ENCODE measurements at places on chromosomes 1 and 21.
A peak's percentile ranks its signal among the peaks of the same experiment; 100 is the strongest.

- no peak for DNase-seq
Measured at GRCh38 chr1:173476197-173476664, 904 bp upstream of the PRDX6 start.

GRCh38 chr1:33131191-33131590 is 50.2 kb downstream of the AZIN2 start:
- DNase-seq, result no peak

DNA sequence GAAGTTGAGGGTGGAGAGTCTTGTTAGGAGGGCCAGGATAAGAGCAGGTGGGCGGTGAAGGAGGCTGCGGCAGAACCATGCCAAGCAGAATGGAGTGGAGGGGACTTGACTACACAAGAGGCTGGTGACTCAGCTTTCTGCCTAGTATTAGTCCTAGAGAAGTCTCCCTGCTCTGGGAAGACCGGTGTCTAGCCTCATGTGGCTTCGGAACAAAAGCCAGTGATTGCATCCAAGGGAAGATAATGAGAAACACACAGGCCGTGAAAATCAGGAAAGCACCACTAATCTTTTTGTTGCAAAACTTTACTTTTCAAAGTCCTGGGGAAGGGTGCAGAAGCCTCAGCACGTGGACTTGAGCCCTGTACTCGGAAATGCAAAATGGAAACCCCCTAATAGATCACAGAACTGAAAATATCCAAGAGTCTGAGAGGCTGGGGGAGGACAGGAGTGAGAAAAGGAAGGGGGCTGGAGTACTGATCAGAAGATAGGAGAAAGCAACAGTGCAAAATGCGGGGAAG is 31.4 kb downstream of the DDR2 start:
- no peak for DNase-seq

- DNase-seq, result no peak
Measured at GRCh38 chr1:110390692-110391245, at the start of gene SLC16A4. Gene SLC16A4 (minus strand): TSS chr1:110391026. CDS start chr1:110389323, 1,703 bp downstream.

DNA sequence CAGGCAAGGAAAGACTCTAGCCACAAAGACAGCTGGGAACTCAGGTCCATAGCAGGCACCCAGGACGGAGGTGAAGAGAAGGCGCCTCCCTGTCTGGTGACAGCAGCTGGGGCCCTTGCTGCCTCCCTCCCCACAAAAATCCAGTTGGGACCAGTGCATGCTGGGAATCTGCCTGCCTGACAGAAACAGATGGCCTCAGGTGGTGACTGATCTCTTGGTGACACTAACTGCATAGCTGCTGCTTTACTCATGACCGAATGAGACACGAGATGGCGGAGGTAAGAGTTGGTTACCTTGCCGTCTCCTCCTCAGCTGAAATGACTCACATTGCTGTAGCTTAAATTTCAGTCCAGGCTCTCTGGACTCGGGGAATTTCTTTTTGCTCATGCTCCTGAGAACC is 130.3 kb downstream of the FGGY start:
- DNase-seq, result no peak

- DNase-seq, result no peak
Measured at GRCh38 chr1:179177615-179178014, 51.9 kb downstream of the ABL2 start.

GRCh38 chr1:14597343-14598006 is 1.0 kb upstream of the KAZN start:
- no peak for DNase-seq

DNA sequence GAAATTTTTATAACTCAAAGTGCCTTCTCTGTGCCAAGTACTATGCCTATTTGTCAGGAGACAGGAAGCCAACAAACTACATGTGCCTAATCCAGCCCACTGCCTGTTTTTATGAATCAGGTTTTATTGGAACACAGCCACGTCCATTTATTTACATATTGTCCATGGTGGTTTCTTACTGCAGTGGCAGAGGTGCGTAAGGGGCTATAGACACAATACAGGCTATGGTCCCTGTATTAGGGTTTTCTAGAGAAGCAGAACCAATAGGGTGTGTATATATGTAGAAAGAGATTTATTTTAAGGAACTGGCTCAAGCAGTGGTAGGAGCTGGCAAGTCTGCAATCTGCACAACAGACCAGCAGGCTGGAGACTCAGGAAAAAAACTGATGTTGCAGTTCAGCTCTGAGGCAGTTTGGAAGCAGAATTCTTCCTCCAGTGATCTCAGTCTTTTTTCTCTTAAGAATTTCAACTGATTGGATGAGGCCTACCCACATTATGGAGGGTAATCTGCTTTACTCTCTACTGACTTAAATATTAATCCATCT is 15.4 kb downstream of the PPIE start:
- no peak for DNase-seq

- DNase-seq, result no peak
Measured at GRCh38 chr1:23899070-23899469, 14.1 kb downstream of the CNR2 start.

DNA sequence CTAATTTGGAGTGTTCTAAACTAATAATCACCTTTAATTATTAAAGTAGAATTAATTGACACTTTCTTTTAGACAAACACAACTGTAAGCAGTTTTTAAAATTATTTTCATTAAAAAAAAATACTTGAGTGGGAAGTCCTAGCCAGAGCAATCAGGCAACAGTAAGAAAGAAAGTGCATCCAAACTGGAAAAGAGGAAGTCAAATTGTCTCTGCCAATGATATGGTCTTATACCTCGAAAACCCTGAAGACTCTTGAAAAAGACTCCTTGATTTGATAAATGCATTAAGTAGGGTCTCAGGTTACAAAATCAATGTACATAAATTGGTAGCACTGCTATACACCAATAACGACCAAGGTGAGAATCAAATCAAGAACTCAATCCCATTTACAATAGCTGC is 83.0 kb upstream of the GADD45A start:
- no peak for DNase-seq

DNA sequence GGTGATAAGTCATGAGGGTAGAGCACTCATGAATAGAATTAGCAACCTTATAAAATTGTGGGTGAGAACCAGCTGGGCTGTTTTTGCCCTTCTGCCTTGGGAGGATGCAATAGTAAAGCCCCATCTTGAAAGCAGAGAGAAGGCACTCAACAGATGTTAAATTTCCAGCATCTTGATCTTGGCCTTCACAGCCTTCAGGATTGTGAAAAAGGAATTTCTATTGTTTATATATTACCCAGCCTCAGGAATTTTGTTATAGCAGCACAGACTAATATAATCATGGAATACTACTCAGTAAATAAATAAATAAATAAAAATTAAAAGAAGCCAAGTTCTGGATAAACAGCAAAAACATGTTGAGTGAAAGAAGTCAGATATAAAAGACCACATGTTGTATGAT is 175.2 kb downstream of the KCNT2 start:
- no peak for DNase-seq

GRCh38 chr1:202622388-202622787 is 87.9 kb downstream of the SYT2 start:
- no peak for DNase-seq

- DNase-seq, result no peak
Measured at GRCh38 chr1:187622545-187622944, 793.8 kb downstream of the PLA2G4A start.

GRCh38 chr1:94118471-94118870 is 2.5 kb downstream of the ABCA4 start:
- DNase-seq, result no peak

DNA sequence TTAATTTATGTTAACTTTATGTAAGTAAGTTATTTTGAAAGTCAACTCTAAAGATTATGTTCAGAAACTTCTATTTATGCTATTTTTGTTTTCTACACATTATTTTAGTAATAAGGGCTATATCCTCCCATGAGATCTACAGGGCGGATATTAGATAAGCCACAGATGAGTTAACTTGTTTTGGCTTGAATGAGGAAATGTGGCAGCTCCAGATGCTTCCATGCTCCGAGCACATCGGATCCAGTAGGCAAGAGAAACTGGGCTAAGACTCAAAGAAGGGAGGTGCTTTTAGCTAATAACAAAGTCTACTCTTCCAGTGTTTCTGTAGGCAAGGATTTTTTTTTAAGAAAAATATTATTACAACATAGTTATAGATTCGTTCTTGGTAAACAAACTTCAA is 20.0 kb upstream of the LAMC1 start:
- DNase-seq, result no peak

DNA sequence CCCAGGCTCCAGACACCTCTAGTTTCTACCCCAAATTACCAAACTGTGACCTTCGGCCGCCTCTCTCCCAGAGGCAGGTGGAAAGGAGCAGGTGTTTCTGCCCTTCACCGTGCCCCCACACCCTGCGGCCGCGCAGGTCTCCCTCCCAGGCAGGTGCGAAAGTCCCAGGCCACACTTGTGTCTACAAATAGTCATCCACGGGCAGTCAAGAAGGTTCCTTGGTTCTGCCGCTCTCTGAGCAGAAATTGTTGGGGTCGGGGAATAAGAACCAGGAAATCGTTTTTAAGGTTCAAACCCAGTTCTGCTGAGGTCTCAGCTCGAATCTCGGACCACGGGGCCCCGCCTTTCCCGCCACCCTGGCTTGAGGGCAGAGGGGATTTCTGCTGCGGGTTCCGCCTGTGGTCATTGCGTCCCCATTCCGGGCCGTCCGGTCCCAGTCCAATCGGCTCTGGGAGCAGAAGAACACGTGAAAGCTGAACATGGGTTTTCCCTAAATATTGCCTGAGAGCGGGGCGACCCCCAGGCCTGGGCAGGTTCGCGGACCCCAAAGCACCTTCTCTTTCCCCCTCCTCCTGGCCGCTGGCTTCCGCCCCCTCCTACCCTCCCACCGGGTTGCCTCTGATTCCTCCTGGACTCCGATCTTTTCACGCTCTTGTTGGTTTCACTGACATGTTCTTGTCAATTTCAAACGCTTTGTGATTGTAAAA is 1.2 kb upstream of the ATF3 start:
- no peak for DNase-seq

- peak; percentile 87 for DNase-seq
Measured at GRCh38 chr1:1630191-1630964, 1.6 kb upstream of the MMP23B start.

GRCh38 chr1:105072850-105073249 is 1323.2 kb downstream of the AMY1C start:
- DNase-seq, result no peak

DNA sequence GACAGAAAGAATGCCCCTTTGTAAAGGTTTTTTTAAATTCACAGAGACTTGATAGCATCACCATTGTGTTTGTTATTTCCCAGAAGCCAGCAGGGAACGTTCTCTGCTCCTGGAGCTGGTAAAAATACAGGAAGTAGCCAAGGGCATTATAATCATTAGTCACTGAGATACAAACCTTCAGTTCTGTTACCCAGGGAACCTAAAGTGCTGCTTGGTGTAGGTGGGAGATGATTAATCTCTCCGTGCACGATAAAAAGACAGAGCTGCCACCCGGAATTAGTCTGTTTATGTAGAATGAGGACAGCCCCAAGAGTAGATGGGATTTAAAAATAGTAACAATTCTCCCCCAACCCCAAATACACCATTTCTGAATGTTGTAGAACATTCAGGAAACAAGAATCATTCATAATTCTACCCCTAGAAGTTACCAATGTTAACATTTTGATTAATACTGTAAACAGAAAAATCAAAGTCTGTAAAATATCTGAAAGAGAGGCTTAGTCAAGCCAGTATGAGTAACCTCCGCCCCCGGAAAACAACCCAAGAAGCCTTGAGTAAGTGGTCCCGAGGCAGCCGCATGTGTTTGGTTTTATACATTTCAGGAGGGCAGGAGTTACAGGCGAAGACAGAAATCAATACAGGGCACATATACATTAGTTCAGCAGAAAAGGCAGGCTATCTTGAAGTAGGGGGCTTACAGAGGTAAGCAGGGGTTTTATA is 45.3 kb upstream of the CTBS start:
- no peak for DNase-seq

GRCh38 chr1:181169281-181169865 is 80.9 kb downstream of the IER5 start:
- DNase-seq, result no peak

GRCh38 chr21:27818847-27819246 is 852.0 kb upstream of the ADAMTS5 start:
- no peak for DNase-seq

DNA sequence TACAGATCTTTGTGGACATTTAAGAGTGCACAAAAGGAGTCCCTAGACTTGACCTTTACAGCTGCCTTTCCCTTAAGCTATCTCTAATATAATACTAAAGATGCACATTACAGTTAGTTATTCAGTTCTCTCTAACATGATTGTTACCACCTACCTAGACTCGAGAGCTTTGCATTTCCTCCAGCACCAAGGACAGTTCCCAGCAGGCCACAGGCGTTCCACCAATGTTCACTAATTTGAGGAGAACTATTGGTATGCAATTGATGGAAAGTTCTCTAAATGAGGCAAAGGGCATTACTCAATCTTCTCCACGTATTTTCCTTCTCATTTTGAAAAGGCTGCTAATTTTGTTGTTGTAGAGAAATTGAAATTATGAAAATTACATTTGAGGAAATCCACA is 5.4 kb upstream of the NTNG1 start:
- no peak for DNase-seq

GRCh38 chr1:97947695-97948094 is 26.9 kb upstream of the DPYD start:
- DNase-seq, result no peak

GRCh38 chr1:14876747-14877146 is 276.8 kb upstream of the TMEM51 start:
- DNase-seq, result no peak
